ENCODE measurements at places on chromosomes 4 and X. TPM values are rescaled to one million over a fixed set of nuclear protein-coding genes. Genes with fewer than 3 reads are reported as not detected.

Gene NKX1-1
- not detected for total RNA-seq

Gene REELD1
- total RNA-seq: not detected

Gene VSIG1
- total RNA-seq: 0.16 TPM

Gene MAGEC2
- total RNA-seq: not detected

Gene CXCL13
- not detected for total RNA-seq

Gene TASL
- total RNA-seq: not detected

Gene FAM199X
- total RNA-seq: 14.7 TPM

Gene CFAP99
- not detected for total RNA-seq

Gene TRIM75
- total RNA-seq: not detected

Gene FRMPD3
- under 0.01 TPM for total RNA-seq

Gene CYSLTR1
- not detected for total RNA-seq

Gene DDIT4L
- total RNA-seq: 0.16 TPM

Gene ANXA3
- total RNA-seq: 138 TPM

Gene MUC7
- not detected for total RNA-seq

Gene STPG2
- not detected for total RNA-seq

Gene MXRA5
- 25.9 TPM for total RNA-seq

Gene CLGN
- total RNA-seq: 2.2 TPM

Gene CBR4
- total RNA-seq: 9.0 TPM

Gene ALPK1
- 3.7 TPM for total RNA-seq

All from mesangial cell (primary cell).